ENCODE measurements at places on chromosomes 4 and X.
A peak's percentile ranks its signal among the peaks of the same experiment; 100 is the strongest.

DNA sequence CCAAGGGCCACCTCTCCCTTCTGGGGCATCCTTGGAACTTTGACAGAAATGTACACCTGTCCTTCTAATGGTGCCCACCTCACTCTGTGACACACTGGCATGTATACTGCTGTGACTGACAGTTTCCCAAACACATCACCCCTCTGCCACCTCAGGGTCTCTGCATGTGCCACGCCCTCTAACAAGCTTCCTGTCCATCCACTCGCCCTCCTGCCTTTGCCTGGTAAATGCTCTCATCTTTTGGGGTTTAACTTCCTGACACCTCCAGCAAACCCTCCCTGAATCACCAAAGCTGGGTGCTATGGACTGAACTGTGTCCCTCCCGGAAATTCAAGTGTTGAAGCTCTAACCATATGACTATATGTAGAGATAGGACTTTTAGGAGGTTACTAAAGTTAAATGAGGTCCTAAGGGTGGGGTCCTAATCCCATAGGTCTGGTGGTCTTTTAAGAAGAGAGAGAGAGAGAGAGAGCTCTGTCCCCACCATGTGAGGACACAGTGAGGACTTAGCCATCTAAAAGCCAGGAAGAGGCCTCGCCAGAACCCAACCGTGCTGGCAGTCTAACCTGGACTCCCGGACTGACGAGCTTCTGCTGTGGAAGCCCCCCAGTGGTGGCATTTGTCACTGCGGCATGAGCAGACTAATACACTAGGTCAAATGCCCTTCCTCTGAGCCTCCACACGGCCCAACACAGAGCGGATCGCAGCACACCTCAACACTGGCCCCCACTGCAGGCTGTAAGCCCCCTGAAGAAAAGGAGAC lies 95.6 kb downstream of the AFAP1 start:
- peak; percentile 20 for DNase-seq

DNA sequence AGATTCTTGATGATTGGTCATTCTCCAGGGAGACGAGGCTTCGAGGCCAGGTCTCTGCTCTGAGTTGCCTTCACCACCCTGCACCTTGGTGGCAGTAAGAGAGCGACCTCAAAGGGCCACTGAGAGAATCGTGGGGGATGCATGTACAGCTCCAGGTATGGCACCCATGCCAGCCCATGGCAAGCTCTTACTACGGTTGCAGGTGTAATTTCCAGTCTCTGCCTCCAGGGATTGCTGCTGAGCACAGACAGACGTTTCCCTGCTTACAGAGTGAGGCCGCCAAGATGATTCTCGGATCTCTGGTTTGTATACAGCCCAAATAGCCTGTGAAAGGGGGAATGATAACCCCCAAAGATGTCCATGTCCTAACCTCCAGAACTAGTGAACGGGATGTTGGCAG lies 16.3 kb upstream of the DRD5 start:
- DNase-seq, result no peak

- no peak for DNase-seq
Observed at GRCh38 chrX:47156611-47157520, 11.8 kb downstream of the RBM10 start.

- no peak for DNase-seq
Observed at GRCh38 chr4:8067945-8068896, 90.4 kb downstream of the ABLIM2 start.

GRCh38 chrX:46954716-46955115 lies 42.5 kb downstream of the JADE3 start:
- DNase-seq, result no peak

DNA sequence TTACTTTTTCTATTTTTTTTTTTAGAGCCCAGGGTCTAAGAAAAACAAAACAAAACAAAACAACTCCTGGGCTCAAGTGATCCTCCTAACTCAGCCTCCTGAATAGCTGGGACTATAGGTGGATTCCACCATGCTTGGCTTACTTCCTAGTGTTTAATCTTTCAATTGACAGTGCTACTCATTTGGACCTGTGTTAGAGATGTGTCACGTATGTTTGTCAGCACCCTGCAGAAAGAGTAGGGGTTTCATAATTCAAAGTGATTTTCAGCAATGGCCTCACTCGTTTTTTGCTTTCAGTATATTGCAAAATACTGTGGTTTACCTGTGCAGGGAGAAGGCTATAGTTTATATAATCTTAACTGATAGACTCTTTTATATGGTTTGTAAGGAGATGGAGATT lies 71.6 kb upstream of the TEX13D start:
- no peak for DNase-seq

GRCh38 chrX:123087326-123087725 lies 96.8 kb upstream of the GRIA3 start:
- DNase-seq, result no peak

GRCh38 chr4:56320293-56320692 lies 67.0 kb downstream of the AASDH start:
- DNase-seq, result no peak

DNA sequence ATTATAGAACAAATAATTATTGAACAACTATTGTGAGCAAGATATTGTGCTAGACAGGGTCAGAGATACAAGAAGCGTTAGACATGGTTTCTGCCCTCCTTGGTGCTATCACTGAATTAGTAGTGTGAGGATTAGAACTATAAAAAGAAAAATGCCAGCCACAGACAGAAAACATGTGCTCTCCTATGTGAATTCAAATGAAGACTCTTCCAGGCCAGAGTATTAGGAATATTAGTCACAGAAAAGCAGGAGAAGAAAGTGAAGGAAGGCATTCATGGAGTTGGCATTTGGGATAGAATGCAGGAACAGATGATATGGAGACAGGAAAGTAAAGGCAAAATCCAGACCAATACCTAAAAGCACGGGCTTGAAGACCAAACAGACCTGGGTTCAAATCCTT lies 179.6 kb upstream of the TENM3 start:
- no peak for DNase-seq

GRCh38 chr4:146132445-146132844 lies 43.1 kb upstream of the LSM6 start:
- no peak for DNase-seq

- DNase-seq, result no peak
Observed at GRCh38 chr4:11355226-11355625, 73.5 kb downstream of the HS3ST1 start.

DNA sequence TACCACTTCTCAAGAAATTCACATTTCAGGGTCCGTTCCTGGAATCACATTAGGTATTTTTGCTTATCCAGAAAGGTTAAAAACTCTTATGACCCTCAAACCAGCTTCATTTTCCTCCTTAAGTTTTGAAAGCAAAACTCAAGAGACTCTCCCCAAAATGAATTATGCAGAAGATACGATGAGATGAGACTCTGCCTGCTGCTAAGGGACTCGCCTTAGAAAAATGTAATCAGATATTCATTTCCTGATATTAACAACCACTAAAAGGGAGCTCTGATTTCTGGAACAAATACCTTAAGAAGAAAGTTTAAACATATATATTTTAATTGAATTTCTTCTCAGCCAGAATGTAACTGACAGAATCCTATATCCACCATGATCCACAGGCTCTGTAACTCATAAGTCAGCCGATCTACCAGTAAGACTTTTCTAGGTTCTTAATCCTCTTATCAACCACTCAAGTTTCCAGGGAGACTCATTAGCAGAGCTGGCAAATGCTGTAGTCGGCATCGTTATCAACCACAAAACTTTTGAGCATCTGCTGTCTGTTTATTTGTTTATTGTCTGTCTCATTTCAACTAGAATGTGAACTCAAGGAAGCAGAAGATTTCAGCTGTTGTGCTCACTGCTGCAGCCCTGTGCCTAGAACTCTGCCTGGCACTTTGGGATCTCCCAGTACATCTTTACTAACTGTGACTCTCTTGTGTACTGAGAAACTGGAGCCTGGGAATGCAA lies 112.5 kb downstream of the LDB2 start:
- no peak for DNase-seq

DNA sequence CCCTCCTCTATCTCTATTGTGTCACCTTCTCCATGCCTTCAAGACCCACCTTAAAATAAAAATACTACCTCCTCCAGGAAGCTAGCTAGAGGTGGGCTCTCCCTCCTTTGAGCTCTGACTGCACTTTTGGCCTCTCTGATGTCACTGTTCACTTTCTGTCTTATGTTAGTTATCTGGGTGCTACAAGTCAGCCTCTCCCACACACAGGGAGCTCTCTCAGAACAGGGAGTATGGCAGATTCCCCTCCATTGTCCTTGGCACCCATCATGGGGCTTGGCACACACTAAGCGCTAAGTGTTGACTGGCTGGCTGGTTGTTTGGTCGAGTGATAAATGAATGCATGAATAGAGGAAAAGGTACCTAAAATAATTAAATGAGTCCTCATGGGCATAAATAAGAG lies 21.2 kb upstream of the KDM5C start:
- no peak for DNase-seq

- no peak for DNase-seq
Observed at GRCh38 chr4:74230902-74231499, 73.1 kb downstream of the MTHFD2L start.

DNA sequence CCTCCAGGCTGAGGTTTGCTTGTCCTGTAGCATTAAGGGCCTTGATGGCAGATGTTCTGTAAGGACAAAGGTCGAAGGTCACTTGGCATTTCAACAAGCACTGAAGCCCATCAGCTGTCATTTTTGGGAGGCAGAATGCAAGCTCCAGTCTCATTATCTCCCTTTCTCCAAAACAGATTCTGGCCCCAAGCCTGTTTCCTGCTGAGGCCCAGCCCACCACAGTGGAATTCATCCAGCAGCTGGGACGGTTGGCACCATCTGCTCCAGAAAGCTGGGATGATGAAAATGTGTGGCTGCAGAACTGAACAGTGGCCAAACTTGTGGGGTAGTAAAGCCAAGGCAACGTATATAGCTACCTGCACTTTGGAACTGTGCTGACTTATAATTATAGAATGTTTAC lies 17.7 kb upstream of the PPEF2 start:
- DNase-seq, result no peak

GRCh38 chr4:35325908-35326453 lies 918.3 kb downstream of the ARAP2 start:
- DNase-seq, result no peak

- DNase-seq, result no peak
Observed at GRCh38 chr4:29415771-29416170, 1304.4 kb upstream of the PCDH7 start.

DNA sequence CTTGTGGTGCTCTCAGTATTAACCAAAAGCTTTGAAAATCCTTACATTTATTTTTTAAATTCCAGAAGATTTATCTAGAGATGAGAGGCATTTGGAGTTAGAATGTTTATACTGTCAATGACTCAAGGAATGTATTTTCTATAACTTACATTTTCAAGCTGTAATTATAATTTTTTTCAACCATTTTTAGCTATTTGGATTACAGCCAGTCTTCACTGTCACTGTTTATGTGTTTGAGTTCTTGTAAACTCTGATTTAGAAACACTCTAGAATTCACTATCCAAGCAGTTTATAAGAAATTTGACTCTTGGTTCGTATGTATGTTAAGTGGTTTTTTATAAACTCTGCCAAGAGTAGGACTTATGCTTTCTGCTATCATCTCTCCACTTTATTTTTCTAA lies 36.7 kb upstream of the GUCY1A1 start:
- DNase-seq, result no peak

- DNase-seq, result no peak
Observed at GRCh38 chrX:103304705-103305104, 6.1 kb downstream of the BEX2 start.

DNA sequence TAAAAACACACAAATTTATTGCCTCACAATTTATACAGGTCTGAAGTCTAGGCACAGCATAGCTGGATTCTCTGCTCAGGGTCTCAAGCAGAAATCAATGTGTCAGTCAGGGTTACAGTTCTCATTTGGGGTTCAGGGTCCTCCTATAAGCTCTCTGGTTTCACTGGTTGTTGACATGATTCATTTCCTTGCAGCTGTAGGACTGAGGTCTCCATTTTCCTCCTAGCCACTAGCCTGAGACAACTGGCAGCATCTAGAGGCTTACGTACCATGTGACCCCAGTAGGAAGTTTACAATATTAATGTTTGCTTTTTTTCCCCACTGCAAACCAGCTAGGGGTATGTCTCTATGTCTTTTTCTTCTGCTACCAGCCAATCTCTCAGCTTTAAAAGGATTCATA lies 102.5 kb downstream of the CPEB2 start:
- no peak for DNase-seq

- no peak for DNase-seq
Observed at GRCh38 chr4:99157478-99157935, 13.4 kb upstream of the ADH4 start.

- DNase-seq, result no peak
Observed at GRCh38 chr4:100823993-100824323, 306.1 kb upstream of the EMCN start.

GRCh38 chr4:126136922-126137781 lies 822.4 kb downstream of the FAT4 start:
- no peak for DNase-seq

DNA sequence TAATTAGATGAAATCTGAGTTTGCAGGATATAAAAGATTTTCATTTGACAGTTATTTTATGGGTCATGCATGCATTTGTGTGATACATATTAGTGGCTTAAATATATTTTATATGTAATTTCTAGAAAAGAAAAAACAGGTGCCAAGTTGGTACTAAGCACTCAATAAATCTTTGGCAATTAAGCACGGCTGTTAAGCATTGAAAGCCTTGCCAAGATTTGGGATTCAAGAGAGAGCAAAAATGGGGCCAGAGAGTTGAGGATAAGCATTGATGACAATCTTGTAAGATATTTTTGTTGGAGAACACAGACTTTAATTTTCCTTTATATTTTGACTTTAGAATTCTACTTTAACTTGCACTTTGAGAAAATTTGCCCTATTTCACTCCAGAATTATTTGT lies 249.8 kb upstream of the MAD2L1 start:
- DNase-seq, result no peak

Data from stimulated activated naive CD4-positive, alpha-beta T cell (primary cell).